Endodermal cell (in vitro differentiated cells): ENCODE measurements at places on chromosomes 11 and 22. TPM values are rescaled to one million over a fixed set of nuclear protein-coding genes. Genes with fewer than 3 reads are reported as not detected.

DNA sequence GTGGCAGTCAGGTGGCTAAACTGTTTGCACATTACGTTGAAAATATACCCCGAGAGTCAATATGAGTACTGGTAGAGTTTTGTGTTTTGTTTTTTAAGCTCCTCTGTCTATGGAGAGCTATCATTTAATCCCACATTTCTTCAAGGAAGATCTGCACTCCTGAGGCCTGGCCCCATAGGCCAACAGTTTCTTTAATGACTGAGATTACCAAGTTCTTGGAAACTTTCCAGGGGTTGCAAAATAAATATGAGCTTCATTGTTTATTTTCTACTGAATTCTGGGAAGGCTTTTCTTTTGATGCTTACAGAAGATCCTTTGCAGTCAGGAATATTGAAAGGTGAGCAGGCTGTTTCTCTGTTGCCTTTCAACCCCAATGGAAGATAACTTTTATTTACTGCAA lies 452.0 kb downstream of the JRKL start:
- H3K4me1 ChIP-seq, result peaks cover 3% of the 10 kb centered on the region
- H3K27ac ChIP-seq, result no peak overlapping the region
- no peak overlapping the region for H3K4me3 ChIP-seq
- no peaks in the 10 kb centered on the region for H3K27me3 ChIP-seq
- DNase-seq, result no peak

- no peaks in the 10 kb centered on the region for H3K27me3 ChIP-seq
- peaks cover 13% of the 10 kb centered on the region for H3K4me1 ChIP-seq
- H3K27ac ChIP-seq, result no peak overlapping the region
- DNase-seq, result no peak
- no peaks in the 10 kb centered on the region for H3K36me3 ChIP-seq
Observed at GRCh38 chr11:120020981-120021380, 116.9 kb downstream of the TRIM29 start.

GRCh38 chr11:28632338-28632737 lies 524.1 kb downstream of the METTL15 start:
- DNase-seq, result no peak
- H3K27ac ChIP-seq, result no peak overlapping the region
- H3K4me3 ChIP-seq, result no peak overlapping the region
- H3K36me3 ChIP-seq, result no peaks in the 10 kb centered on the region
- H3K4me1 ChIP-seq, result peaks cover 5% of the 10 kb centered on the region

- H3K4me3 ChIP-seq, result no peak overlapping the region
- no peaks in the 10 kb centered on the region for H3K4me1 ChIP-seq
- no peaks in the 10 kb centered on the region for H3K36me3 ChIP-seq
- DNase-seq, result no peak
- H3K27ac ChIP-seq, result no peak overlapping the region
Observed at GRCh38 chr22:29587938-29588699, 7.2 kb upstream of the NIPSNAP1 start.

DNA sequence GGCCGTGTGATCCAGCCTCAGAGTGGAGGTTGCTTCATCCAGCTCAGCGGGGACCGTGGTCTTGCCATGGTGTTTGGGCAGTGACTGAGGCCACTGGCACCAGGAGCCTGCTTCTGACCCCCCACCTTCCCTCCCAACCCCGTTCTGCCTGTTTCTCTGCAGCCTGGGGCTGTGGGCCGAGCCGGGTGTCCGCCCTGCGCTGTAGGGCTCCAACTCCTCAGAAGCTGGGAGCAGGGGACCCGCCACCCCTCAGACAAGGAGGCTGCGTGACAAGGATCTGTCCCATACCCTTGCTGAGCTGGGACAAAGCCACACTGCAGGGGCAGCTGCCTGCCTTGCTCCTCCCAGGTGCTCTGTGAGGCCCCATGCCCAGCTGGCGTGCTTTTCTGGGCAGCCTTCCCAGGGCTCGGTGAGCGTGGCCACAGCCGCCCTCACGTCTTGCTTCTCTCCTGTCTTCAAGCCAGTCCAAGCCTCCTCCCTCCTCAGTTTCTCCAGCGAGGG lies 11.7 kb upstream of the ARFGAP3 start:
- no peak overlapping the region for H3K4me3 ChIP-seq
- DNase-seq, result no peak
- no peaks in the 10 kb centered on the region for H3K27me3 ChIP-seq
- H3K27ac ChIP-seq, result no peak overlapping the region
- no peaks in the 10 kb centered on the region for H3K4me1 ChIP-seq

DNA sequence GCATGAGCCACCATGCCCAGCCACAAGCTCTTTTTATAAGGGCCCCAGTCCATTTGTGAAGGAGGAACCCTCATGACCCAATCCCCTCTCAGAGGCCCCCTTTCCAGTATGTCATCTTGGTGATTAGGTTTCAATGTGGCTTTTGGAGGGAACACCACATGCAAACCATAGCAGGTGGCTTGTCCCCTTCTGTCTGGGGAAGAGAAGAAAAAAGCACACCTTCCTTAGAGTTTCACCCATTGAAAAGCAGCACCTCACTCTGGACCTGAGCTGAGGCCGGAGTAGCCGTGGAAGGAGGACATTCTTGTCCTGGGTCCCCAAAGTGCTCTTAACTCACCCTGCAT lies 25.4 kb downstream of the NEAT1 start:
- no peak for DNase-seq
- H3K4me3 ChIP-seq, result no peak overlapping the region
- no peak overlapping the region for H3K27ac ChIP-seq
- no peaks in the 10 kb centered on the region for H3K27me3 ChIP-seq

DNA sequence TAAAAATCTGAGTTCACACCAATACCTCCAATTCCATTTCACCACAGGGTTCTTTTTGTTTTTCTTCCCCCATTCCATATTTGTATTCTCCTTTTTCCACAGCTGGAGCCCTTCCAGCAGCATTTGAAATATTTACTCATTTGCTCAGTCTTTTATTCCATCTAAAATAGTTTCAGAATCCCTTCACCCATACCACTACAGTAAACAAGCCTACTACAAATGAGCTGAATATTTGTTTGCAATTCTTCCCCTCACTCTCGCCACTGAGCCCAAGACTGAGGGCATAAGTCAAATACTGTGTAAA lies 46.4 kb downstream of the ZNF143 start:
- H3K4me1 ChIP-seq, result no peaks in the 10 kb centered on the region
- H3K27me3 ChIP-seq, result no peaks in the 10 kb centered on the region
- peaks cover 39% of the 10 kb centered on the region for H3K36me3 ChIP-seq
- no peak for DNase-seq

DNA sequence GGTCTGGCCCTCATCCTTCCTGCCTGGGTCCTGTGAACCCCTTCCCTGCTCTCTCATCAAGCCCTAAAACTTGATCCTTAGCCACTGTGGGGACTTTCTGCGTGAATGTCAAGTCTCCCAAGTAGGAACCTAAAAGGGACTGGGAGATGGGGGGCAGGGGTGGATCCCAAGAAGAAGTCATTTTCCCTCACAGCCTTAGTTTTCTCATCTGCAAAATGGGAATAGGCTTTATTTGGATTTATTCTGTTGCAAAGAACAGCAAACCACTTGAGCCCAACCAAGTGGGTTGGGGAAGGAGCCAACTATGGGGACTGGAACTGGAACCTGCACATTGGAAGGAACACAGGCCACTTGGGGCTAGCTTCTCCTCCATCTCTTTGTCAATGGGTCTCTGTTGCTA lies 36.8 kb downstream of the NEU3 start:
- no peaks in the 10 kb centered on the region for H3K4me1 ChIP-seq
- H3K36me3 ChIP-seq, result no peaks in the 10 kb centered on the region
- no peak overlapping the region for H3K4me3 ChIP-seq
- peaks cover 18% of the 10 kb centered on the region for H3K27me3 ChIP-seq

DNA sequence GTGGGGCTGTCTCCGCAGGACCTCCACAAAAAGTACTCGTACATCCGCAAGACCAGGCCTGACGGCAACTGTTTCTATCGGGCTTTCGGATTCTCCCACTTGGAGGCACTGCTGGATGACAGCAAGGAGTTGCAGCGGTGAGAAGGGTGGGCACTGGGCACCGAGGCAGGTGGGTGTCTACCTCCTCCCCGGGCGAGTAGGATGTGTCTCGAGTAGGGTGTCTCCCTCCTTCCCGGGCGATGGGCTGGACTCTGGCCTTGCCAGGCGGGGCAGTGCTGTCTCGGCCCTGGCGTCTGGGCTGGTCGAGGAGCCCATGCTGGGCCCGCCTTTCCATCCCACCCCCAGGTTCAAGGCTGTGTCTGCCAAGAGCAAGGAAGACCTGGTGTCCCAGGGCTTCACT lies 10.3 kb downstream of the OTUB1 start:
- peaks cover 8% of the 10 kb centered on the region for H3K27me3 ChIP-seq
- no peak for DNase-seq
- no peaks in the 10 kb centered on the region for H3K4me1 ChIP-seq
- peaks cover 40% of the 10 kb centered on the region for H3K36me3 ChIP-seq
- H3K27ac ChIP-seq, result no peak overlapping the region

GRCh38 chr11:64747961-64748665 lies 4.2 kb upstream of the RASGRP2 start:
- peaks cover 42% of the 10 kb centered on the region for H3K27me3 ChIP-seq
- H3K4me1 ChIP-seq, result no peaks in the 10 kb centered on the region
- no peak overlapping the region for H3K4me3 ChIP-seq
- H3K36me3 ChIP-seq, result no peaks in the 10 kb centered on the region
- H3K27ac ChIP-seq, result no peak overlapping the region

DNA sequence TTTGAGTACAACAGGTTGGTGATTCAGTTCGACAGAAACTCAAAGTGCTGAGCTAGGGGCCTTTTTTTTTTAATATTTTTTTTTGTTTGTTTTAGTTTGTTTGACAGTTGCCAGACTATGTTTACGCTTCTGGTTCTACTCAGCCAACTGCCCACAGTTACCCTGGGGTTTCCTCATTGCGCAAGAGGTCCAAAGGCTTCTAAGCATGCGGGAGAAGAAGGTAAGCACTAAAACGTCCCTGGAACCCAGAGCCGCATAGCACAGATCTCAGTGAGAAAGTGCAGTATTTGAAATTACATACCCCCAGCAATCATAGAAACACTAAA lies 649 bp downstream of the PRRG4 start:
- peak overlapping the region; percentile 86 for H3K4me3 ChIP-seq
- no peak for DNase-seq
- H3K27me3 ChIP-seq, result peaks cover 29% of the 10 kb centered on the region
- H3K27ac ChIP-seq, result no peak overlapping the region

GRCh38 chr11:121553806-121554205 lies 101.0 kb upstream of the SORL1-AS1 start:
- H3K27ac ChIP-seq, result no peak overlapping the region
- H3K36me3 ChIP-seq, result peaks cover 24% of the 10 kb centered on the region
- no peak overlapping the region for H3K4me3 ChIP-seq
- H3K4me1 ChIP-seq, result peaks cover 2% of the 10 kb centered on the region
- peak; percentile 20 for DNase-seq
- no peaks in the 10 kb centered on the region for H3K27me3 ChIP-seq

Gene SCO2
- 0.42 to 1.2 TPM (median 0.89 TPM) in 3 replicates for total RNA-seq

Gene PHETA2
- total RNA-seq, result 8.0 and 8.1 TPM in 2 replicates

Gene PRRG4
- 1.8 and 2.9 TPM in 2 replicates for total RNA-seq

Gene OR52I1
- not detected in 2 replicates for total RNA-seq

Gene RFPL1
- not detected in 2 replicates for total RNA-seq

Gene OR51T1
- total RNA-seq, result not detected in 2 replicates
